ENCODE measurements at places on chromosomes 6 and 20.
A peak's percentile ranks its signal among the peaks of the same experiment; 100 is the strongest.

DNA sequence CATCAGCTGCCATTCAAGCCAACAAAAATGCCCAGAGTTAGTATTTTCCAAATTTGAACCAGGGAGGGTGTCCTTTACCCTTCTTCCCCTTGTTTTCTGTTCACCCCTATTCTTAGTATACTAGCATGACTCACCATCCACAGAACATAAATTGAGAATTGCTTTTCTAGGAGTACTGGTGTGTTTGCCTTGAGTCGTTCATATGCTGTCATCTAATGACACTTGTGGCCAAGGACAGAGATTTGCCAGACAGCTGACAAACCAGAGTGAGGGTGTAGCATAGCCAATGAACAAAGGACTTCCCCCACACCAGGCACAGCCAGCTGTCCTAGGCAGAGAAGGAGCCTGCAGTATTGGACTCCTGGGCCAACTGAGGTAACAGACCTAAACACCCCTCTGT is 62.2 kb downstream of the FILIP1 start:
- H3K27me3 ChIP-seq = no peaks in the 10 kb centered on the region
- no peaks in the 10 kb centered on the region for H3K36me3 ChIP-seq
- no peak for DNase-seq
- H3K27ac ChIP-seq = no peak overlapping the region
- no peak overlapping the region for H3K4me3 ChIP-seq

GRCh38 chr20:1876975-1877608 is 18.1 kb upstream of the SIRPA start:
- peaks cover 12% of the 10 kb centered on the region for H3K27me3 ChIP-seq
- no peak for DNase-seq
- no peaks in the 10 kb centered on the region for H3K36me3 ChIP-seq
- no peaks in the 10 kb centered on the region for H3K4me1 ChIP-seq

DNA sequence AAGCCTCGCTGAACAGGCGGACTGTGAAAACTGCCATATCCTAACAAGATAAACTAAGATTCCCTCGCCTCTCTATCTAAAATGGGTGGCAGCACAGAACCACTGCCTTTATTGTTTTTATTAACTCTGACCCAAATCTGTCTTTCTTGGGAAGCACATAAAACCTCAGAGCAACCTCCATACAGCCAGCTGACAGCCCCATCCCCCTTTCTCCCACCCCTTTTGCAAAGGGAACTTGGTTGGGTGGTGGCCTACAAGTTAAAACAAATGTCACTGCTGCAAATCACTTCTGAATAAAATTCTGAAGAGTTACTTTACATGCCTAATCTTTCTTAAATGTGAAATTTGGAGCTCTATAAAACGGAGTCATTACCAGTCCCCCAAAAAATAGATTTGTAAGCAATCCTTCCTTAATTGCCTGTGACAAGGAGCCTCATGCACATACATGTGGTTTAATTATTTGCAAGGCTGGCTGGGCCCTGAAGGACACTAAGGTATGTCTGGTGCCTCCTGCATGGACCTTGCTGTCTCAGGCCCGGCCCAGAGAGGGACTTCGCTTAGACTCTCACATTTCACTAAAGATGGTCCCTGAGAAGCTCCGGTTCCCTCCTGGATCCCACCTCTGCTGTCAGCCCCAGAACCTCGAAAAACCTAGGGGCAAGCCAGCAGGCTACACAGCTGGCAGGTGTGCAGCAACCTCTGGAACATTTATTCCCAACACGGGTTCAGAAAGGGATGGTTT is 21.7 kb downstream of the PXDC1 start:
- H3K4me3 ChIP-seq = no peak overlapping the region
- H3K36me3 ChIP-seq = no peaks in the 10 kb centered on the region
- DNase-seq = no peak
- peaks cover 13% of the 10 kb centered on the region for H3K4me1 ChIP-seq
- H3K27ac ChIP-seq = no peak overlapping the region

GRCh38 chr6:8321671-8322404 is 113.5 kb downstream of the SLC35B3 start:
- no peaks in the 10 kb centered on the region for H3K4me1 ChIP-seq
- H3K27ac ChIP-seq = no peak overlapping the region
- no peak for DNase-seq
- H3K27me3 ChIP-seq = no peaks in the 10 kb centered on the region
- H3K36me3 ChIP-seq = no peaks in the 10 kb centered on the region

DNA sequence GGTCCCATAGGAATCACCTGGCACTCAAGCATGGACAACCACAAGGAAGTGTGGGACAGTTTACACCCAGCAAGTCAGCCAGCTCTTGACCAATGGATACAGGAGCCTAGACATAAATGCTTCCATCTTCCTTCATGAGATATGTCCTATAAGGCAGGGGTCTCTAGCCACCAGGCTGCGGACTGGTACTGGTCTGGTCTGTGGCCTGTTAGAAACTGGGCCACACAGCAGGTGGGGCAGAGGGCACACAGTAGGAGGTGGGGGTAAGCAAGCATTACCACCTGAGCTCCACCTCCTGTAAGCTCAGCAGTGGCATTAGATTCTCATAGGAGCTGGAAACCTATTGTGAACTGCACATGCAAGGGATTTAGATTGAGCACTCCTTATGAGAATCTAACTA is 437.1 kb downstream of the CD109 start:
- H3K4me3 ChIP-seq = no peak overlapping the region
- no peaks in the 10 kb centered on the region for H3K4me1 ChIP-seq
- H3K27me3 ChIP-seq = no peaks in the 10 kb centered on the region
- DNase-seq = no peak
- H3K36me3 ChIP-seq = no peaks in the 10 kb centered on the region
- H3K27ac ChIP-seq = no peak overlapping the region

DNA sequence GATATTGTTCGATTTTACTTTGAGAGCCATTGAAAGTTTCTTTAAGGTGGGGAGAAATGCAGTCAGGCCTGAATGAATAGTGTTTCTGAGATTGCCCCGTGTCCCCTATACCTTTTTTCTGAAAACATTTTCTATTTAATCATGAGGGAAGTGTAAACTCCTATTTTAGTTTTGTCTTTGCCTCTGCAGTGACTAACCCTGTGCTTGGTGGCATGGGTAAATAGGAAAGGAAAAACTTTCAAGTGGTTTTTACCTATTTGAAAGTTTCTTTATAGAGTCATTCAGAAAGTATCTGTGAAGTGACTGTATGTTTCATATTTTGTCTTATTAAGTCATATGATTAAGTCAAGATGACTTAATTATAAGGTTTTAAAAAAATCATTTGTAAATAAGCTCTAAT is 14.5 kb downstream of the SNRNP48 start:
- peaks cover 99% of the 10 kb centered on the region for H3K36me3 ChIP-seq
- DNase-seq = no peak
- H3K4me3 ChIP-seq = no peak overlapping the region
- H3K27me3 ChIP-seq = no peaks in the 10 kb centered on the region

DNA sequence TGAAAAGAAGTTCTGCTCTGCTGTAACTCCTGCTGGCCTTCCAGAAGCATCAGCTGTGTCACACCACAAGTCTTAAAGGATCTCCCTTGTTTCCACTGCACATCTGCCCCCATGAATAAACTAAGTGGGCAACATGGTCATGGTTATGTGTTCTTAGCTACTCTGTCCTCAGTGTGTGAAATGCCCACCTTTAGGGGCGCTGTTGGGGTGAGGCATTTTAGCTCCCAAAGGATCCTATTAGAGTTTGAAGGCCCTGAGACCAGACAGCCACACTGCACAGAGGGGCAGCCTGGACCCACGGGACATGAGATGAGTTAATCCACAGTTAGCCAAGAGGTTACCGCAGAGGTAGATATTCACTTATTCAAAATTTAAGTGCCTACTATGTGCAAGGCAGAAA is 294.3 kb upstream of the QKI start:
- H3K36me3 ChIP-seq = no peaks in the 10 kb centered on the region
- no peak overlapping the region for H3K4me3 ChIP-seq
- H3K27me3 ChIP-seq = no peaks in the 10 kb centered on the region
- peak; percentile 9 for DNase-seq
- H3K4me1 ChIP-seq = no peaks in the 10 kb centered on the region
- no peak overlapping the region for H3K27ac ChIP-seq

DNA sequence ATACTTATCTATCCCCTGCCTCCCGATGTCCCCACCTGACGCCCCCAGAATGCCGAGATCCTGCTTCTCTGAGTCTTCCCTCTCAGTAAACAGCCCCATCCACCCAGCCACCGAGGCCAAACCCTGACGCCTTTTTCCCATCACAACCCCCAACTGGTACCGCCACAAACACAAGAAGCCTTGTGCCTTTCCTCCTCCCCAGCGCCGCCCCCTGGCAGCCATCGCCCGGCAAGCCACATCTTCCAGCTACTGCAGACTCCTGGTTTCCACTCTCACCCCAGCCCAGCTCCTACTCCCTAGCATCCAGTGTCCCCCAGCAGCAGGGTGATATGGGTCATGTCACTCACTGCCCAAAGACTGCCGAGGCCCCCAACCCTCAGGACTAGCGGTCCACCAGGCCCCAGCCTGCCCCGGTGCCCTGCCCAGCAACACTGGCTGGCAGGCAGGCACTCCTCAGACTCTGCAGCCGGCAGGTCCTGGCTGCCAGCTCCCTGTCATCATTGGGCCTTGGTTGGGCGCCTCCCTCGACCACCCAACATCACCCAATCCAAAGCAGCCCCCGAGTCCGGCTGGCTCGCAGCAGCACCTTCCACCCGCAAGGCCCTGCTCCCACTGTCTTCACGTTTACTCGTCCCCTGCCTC is 11.2 kb downstream of the TCFL5 start:
- H3K4me1 ChIP-seq = peaks cover 17% of the 10 kb centered on the region
- no peak overlapping the region for H3K4me3 ChIP-seq
- no peak overlapping the region for H3K27ac ChIP-seq
- no peaks in the 10 kb centered on the region for H3K27me3 ChIP-seq

DNA sequence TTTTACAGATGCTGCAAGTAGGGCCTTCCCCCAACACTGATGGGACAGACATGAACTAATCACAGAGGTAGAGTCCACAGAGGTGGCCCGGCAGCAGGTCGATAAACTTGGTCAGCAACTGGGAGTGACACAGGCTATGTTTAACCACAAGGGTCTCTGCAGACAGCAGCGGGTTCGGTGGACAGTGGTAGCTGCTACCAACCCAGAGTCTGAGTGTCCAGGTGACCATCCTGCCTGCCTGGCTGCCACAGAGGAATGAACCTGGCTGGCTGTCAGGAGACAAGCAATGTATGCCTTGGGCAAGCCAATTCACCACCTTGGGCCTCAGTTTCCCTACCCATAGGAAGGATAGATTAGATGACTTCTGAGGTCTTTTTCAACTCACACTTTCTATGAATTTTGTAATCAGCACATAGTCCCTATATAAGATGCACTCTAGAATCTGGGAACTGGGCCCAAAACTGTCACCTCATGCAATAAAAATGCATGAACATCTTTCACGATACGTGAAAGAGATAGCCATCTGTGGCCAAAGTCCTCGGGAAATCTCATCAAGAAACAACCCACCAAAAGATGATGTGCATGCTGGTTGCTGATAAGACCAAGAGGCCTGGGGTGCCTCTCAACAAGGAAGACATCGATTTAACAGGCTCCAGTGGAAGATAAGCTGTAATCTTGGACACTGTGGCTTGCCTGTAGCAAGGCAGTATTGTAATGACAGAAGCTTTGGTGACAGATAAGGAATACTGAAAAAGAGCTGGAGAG is 30.5 kb downstream of the MDGA1 start:
- peak; percentile 87 for DNase-seq
- H3K27ac ChIP-seq = no peak overlapping the region
- H3K4me3 ChIP-seq = no peak overlapping the region
- H3K36me3 ChIP-seq = no peaks in the 10 kb centered on the region

DNA sequence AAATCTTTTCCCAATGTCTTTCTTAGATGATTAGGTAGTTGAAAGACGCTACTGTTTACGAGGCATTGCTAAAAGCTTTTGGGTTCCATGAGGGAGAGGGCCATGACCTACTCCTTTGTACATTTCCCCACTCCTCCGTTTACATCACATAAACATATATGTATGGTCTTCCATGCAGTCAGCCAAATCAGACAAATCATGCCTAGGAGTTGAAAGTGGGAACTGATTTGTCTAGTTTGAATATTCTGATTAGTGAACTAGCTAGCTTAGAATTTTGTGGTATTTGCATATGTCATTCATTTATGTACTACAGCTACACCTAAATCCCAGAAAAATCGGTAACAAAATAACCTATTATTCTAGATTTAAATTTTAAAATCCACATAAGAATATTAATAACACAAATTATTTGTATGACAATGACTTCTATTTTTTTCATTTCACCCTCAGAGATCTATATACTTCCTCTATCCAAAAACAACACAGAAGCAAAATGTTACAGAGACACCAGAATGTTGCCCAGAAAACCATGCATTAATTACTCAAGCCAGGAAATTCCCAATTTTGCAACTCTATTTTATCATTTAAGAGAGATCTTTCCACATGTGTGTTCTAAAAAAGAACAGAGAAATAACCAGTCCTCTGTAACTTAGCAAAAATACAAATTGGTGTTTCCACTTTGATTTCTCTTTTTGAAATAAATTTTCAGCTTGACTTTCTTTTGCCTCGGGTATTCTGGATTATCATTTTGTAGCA is 231.9 kb downstream of the LAMA2 start:
- no peaks in the 10 kb centered on the region for H3K4me1 ChIP-seq
- no peaks in the 10 kb centered on the region for H3K27me3 ChIP-seq
- no peak overlapping the region for H3K27ac ChIP-seq
- DNase-seq = no peak
- H3K36me3 ChIP-seq = no peaks in the 10 kb centered on the region
- H3K4me3 ChIP-seq = no peak overlapping the region

- H3K4me3 ChIP-seq = no peak overlapping the region
- H3K27me3 ChIP-seq = no peaks in the 10 kb centered on the region
- no peaks in the 10 kb centered on the region for H3K4me1 ChIP-seq
- H3K27ac ChIP-seq = no peak overlapping the region
These were observed 972.9 kb upstream of the FLRT3 start for GRCh38 chr20:15310361-15310760.

- no peak overlapping the region for H3K27ac ChIP-seq
- H3K4me3 ChIP-seq = no peak overlapping the region
- DNase-seq = no peak
- H3K36me3 ChIP-seq = no peaks in the 10 kb centered on the region
- H3K4me1 ChIP-seq = no peaks in the 10 kb centered on the region
- no peaks in the 10 kb centered on the region for H3K27me3 ChIP-seq
These were observed 170.4 kb downstream of the PHF3 start for GRCh38 chr6:63805808-63806572.

- H3K27me3 ChIP-seq = no peaks in the 10 kb centered on the region
- H3K36me3 ChIP-seq = no peaks in the 10 kb centered on the region
- H3K4me3 ChIP-seq = no peak overlapping the region
- no peaks in the 10 kb centered on the region for H3K4me1 ChIP-seq
- H3K27ac ChIP-seq = no peak overlapping the region
These were observed 349.8 kb downstream of the PRKN start for GRCh38 chr6:162377735-162378134.

- H3K27me3 ChIP-seq = no peaks in the 10 kb centered on the region
- H3K27ac ChIP-seq = no peak overlapping the region
- H3K36me3 ChIP-seq = peaks cover 36% of the 10 kb centered on the region
- DNase-seq = no peak
- no peak overlapping the region for H3K4me3 ChIP-seq
These were observed 44.9 kb upstream of the SCML4 start for GRCh38 chr6:107868867-107869611.

- no peaks in the 10 kb centered on the region for H3K36me3 ChIP-seq
- DNase-seq = no peak
- H3K4me3 ChIP-seq = no peak overlapping the region
- H3K27ac ChIP-seq = no peak overlapping the region
- peaks cover 5% of the 10 kb centered on the region for H3K27me3 ChIP-seq
These were observed 37.0 kb upstream of the GCLC start for GRCh38 chr6:53581856-53582255.

GRCh38 chr6:88683734-88684133 is 279.7 kb downstream of the RNGTT start:
- no peak overlapping the region for H3K27ac ChIP-seq
- DNase-seq = no peak
- H3K27me3 ChIP-seq = no peaks in the 10 kb centered on the region
- H3K4me1 ChIP-seq = no peaks in the 10 kb centered on the region
- no peaks in the 10 kb centered on the region for H3K36me3 ChIP-seq
